ENCODE measurements at places on chromosomes 5 and 9.

- no peak for DNase-seq
These were observed 10.2 kb upstream of the TIFAB start for GRCh38 chr5:135462304-135462703.

GRCh38 chr5:142860270-142860669, 90.1 kb downstream of the ARHGAP26 start:
- DNase-seq: peak; percentile 57

DNA sequence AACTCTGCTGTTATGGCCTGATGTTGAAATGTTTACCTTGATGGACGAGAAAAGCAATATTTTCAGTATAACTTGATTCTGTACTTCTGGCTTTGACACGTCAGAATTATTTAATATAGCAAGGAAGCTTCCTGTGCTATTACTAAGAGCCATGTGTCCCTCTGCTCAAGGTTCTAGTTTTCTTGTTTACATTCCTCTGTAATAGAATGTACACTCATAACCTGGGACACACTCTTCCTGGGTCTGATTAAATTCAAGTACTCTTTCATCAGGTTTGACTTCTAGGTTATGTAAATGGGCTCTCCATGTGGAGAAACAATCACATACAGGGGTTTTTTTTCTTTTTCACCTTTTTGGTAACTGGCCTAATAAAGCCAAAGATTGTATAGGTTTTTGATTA, 33.1 kb downstream of the GTF3C4 start:
- DNase-seq: no peak

- peak; percentile 19 for DNase-seq
These were observed 42.8 kb downstream of the ACO1 start for GRCh38 chr9:32427111-32427873.

DNA sequence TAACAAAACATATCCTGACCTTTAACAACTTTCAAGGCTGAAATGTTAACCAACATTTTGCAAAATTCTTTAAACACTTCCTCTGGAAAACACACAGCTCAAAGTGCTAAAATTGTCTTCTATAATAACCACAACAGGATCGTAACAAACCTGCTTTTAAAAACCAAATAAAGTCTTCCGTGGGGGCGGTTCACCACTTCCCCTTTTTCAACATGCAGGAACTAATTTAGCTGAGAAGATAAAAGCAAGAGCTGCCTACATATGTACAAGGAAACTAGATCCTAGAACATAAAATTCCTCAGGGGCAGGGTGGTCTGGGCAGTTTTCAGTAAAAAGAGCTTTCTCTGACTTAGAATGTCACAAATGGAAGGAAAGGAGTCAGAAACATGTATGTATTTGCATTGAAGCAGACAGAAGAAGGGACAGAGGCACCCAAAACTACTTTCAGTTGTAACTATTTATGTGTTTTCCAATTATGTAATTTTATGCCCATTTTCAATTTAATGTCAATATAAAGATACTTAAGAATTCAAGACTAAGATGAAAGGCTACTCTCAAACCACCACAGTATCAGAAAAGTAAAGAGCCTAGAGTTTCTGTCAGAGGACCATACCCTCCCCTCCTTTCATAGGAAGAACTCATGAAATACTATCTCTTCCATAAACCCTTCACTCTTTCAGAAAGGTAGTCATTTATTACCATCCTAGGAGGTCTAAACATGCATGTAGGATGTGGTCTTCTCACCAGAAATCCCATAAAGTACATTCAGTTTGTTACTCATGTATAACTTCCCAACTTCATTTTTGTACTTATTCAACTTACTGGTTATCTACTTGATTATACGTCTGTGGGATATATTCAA, 185.9 kb upstream of the RASA1 start:
- no peak for DNase-seq

DNA sequence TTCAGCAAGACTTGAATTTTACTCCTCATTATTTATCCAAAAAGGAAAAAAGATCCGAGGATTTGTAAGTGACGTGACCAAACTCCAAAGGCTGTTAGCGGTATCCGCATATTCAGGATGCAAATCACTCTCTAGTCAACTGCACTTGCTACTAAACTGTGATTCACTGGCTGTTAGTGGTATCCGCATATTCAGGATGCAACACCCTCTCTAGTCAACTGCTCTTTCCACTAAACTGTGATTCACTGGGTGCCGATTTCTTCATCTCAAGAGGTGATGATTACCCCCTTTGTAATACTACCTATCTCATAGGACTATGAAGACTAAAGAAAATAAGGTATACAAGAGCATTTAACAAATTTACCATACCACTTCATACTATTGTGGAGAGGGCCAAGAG, 5.7 kb downstream of the MAPKAP1 start:
- no peak for DNase-seq

GRCh38 chr9:79667120-79667519, 95.4 kb downstream of the TLE4 start:
- no peak for DNase-seq

All from cerebellar nuclear complex (tissue), 1 donor.